ENCODE measurements at places on chromosomes 5 and 9.

- no peak for DNase-seq
Measured at GRCh38 chr5:54224103-54224826, 86.1 kb downstream of the ARL15 start.

- no peak for DNase-seq
Measured at GRCh38 chr5:146395193-146395592, 51.9 kb upstream of the TCERG1 start.

GRCh38 chr5:35306716-35307365, 76.6 kb upstream of the PRLR start:
- DNase-seq, result no peak

DNA sequence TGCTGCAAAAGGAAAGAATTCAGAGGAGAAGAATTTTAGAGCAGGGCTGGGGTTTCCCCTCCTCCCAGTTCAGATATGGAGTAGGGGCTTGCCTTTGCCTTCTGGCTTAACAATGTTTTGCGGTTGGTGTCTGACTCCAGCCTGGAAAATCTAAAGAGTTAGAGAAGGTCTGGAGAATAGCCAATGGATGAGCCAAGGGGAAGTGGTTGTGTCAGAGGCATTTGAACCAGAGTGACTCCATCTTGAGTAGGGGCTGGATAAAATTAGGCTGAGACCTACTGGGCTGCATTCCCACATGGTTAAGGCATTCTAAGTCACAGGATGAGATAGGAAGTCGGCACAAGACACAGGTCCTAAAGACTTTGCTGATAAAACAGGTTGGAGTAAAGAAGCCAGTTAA, 133.7 kb downstream of the DIRAS2 start:
- DNase-seq, result peak; percentile 26

DNA sequence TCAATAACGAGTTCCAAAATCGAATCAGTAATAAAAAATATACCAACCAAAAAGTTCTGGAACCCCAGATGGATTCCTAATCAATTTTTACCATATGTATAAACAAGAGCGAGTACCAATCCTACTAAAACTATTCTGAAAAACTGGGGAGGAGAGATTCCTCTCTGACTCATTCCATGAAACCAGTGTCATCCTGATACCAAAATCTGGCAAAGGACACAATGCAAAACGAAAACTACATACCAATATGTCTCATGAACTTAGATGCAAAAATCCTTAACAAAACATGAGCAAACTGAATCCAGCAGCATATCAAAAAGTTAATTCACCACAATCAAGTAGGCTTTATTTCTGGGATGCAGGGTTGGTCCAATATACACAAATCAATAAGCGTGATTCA, 30.5 kb upstream of the MACIR start:
- DNase-seq, result peak; percentile 79

GRCh38 chr9:113545068-113545467, 81.5 kb downstream of the RGS3 start:
- no peak for DNase-seq

DNA sequence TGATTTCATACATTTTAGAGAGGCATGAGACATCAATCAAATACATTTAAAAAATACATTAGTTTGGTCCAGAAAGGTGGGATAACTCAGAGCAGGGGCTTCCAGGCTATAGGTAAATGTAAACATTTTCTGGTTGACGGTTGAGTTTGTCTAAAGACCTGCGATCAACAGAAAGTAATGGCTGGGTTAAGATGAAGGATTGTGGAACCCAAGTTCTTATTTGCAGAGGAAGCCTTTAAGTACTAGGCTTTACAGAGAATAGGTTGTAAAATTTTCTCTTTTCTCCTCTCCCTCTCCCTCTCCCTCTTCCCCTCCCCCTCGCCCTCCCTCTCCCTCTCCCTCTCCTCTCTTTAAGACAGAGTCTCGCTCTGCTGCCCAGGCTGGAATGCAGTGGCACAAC, 50.8 kb downstream of the PTTG1 start:
- DNase-seq, result no peak

GRCh38 chr5:64397552-64397951, 108.3 kb upstream of the RGS7BP start:
- DNase-seq, result no peak
